ENCODE measurements at places on chromosomes 2 and 18. TPM values are rescaled to one million over a fixed set of nuclear protein-coding genes. Genes with fewer than 3 reads are reported as not detected.

Gene QPCT
- 0.79 TPM for total RNA-seq

Gene AQP12B
- not detected for total RNA-seq

- H3K27me3 ChIP-seq = no peaks in the 10 kb centered on the region
- H3K36me3 ChIP-seq = no peaks in the 10 kb centered on the region
- H3K4me3 ChIP-seq = peak overlapping the region; percentile 14
- no peak overlapping the region for H3K27ac ChIP-seq
- no peak for DNase-seq
Observed at GRCh38 chr2:202039278-202040078, 5.8 kb downstream of the FZD7 start.

GRCh38 chr2:30759481-30759880 is 47.8 kb downstream of the CAPN13 start:
- H3K27ac ChIP-seq = no peak overlapping the region
- H3K36me3 ChIP-seq = no peaks in the 10 kb centered on the region
- H3K4me1 ChIP-seq = no peaks in the 10 kb centered on the region

DNA sequence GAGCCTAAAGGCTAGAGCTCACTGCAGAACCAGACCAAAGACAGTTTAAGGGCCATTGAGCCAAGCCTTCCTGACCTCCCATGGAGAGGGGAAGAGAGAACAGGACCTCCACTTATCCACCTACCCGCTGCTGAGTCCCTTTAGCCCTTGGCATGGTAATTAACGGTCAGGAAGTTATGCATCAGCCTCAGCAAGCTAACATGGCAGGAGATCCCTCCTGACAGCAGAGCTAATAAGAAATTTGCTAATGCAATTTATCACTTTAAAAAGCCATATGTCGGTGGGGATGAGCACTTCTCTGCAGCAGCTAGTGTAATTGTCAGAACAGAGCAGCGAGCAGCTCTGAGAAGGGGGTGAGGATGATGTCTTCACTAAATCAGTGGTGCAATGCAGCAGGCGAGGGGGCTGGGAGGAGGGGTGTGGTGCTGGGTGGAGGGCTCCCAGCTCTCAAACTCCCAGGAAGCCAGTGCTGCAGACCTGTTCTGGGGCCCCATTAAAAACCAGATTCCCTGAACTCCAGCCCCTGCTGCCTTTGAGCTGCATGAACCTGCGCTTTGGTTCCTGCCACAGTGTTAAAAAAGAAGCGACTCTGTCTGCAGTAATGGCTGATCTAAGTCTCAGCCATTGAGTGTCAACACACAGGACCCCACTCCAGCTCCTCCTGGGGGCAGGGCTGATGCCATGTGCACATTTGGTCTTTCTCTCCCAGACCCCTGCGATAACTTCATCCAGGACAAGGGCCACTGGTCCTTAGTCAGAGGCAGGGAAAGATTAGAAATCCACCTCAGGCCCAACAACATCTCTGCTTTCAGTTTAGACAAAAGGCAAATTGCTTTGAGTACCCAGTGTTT is 84.2 kb upstream of the STPG4 start:
- H3K27ac ChIP-seq = no peak overlapping the region
- no peaks in the 10 kb centered on the region for H3K27me3 ChIP-seq
- DNase-seq = no peak

DNA sequence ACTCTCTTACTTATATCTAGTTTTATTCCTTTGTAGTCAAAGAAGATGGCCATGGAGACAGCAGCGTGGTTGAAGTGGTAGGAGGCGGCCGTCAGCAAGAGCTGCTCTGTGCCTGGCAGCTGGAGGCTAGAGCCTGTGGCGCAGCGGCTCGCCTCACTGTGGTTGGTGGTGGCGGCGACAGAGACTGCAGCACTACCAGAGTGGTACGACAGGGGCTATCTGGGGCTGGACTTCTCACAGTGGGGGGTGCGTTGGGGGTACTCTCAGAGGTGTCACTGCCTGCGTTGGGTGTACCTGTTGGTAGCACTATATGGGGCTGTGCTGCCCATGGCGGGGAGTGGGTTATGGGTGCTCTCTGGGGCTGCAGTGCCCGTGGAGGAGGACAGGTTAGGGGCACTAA is 8.5 kb upstream of the ANKRD62 start:
- H3K4me3 ChIP-seq = no peak overlapping the region
- no peaks in the 10 kb centered on the region for H3K36me3 ChIP-seq
- no peak for DNase-seq

- H3K27ac ChIP-seq = no peak overlapping the region
- no peak for DNase-seq
- H3K4me1 ChIP-seq = no peaks in the 10 kb centered on the region
- H3K27me3 ChIP-seq = no peaks in the 10 kb centered on the region
- H3K4me3 ChIP-seq = no peak overlapping the region
Observed at GRCh38 chr2:147373800-147374422, 470.9 kb upstream of the ACVR2A start.

DNA sequence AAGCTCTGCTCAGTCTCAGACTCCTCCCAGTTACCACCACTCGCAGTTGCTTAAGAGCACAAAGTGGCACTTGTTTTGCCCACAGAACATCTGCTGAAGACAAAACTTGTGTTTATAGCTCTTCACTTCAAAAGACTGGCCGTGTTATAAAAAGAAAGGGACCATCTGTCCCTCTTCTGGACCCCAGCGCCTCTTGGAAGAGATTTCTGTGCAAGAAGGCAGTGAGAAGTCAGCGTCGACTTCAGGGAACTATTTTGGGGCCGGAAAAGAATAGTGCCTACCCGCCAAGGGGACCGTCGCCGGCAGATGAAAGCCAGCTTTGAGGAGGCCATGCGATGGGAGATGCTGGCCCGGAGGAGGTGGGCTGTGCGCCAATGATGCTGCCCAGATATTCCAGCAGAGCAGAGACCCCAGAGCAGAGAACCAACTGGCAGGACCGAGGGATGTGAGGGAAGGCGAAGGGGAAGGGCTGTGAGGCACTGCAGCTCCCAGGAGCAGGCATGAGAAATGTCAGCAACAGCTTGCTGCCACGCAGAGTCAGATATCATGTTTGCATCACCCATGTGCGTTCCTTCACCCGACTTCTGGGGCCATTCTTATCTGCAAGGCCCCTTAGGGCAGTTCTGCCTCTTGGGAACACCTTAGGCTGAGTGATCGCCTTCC is 270.9 kb downstream of the ATAD2B start:
- no peak overlapping the region for H3K4me3 ChIP-seq
- no peaks in the 10 kb centered on the region for H3K4me1 ChIP-seq
- DNase-seq = no peak
- no peak overlapping the region for H3K27ac ChIP-seq
